ENCODE measurements at places on chromosomes 1 and 21.

GRCh38 chr1:160492617-160493016 is 30.4 kb downstream of the SLAMF6 start:
- no peak for DNase-seq

DNA sequence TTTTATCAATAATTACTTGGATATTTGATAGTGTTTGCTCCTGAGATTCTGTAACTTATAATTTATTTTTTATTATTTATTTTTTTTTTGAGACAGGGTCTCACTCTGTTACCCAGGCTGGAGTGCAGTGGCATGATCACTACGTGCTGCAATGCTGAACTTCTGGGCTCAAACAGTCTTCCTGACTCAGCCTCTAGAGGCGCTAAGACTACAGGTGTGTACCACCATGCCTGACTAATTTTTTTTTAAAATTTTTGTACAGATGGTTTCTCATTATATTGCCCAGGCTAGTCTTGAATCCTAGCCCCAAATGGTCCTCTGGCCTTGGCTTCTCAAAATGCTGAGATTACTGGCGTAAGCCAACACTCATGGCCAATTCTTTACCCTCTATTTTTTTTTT is 845.5 kb upstream of the ADGRL4 start:
- no peak for DNase-seq

- DNase-seq, result no peak
These were observed 83.0 kb upstream of the ATF3 start for GRCh38 chr1:212525479-212526110.

DNA sequence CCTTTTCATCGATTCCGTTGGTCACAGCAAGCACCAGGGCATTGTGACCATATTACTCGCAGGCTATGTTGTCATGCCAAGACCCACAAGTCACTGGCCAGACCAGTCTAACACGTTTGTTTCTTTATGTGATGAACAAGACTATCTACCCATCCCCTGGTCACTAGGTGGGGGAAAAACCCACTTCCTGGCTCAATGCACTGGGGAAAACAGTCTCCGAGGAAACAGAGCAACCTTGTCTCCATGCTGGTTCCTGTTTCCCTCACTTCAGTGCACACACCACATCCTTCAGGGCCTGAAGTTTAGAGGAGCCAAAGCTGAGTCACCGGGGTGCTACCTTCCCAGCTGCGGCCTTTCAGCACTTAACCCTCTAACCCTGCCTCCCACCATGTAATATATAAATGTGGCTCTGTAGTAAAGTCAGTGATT is 20.9 kb downstream of the ERICH3 start:
- no peak for DNase-seq

DNA sequence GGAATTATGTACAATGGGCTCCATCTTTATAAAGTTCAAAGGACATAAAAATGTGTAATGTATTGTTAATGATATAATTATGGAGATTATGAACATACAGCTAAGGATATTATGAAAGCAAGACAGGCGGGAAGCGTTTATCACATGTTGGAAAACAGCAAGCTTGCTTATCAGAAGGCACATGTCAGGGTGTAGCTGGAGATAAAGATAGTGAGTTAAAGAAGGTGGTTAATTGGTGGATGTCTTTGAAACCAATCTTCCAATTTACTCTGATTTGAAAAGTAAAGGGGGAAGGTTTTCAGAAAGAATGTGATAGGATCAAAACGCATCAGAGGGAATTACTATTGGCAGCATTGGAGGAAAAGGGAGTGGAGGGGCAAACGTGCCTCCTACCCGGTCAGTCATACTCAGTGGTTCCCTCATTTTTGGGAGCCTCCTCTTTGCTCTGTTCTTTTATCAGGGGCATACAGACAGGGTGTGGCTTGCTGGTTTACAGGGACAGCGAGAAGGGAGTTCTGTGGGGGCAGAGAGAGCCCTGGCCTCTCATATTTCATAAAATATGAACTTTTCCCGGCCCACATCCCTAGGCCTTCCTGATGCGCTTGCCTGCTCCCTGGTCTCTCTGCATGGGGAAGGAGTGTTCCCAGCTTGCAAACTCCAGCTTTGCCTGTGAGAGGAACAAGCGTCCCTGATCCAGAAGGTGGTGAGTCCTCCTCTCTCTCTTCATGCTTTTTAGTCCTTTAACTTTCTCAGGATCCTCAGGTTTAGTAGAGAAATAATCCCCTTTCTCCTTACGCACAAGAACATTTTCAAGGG is 8.0 kb upstream of the SVBP start:
- DNase-seq, result no peak

- no peak for DNase-seq
These were observed 20.2 kb upstream of the ZMYM1 start for GRCh38 chr1:35058988-35059387.

- DNase-seq, result no peak
These were observed 4.0 kb downstream of the CASQ2 start for GRCh38 chr1:115764541-115764940.

- DNase-seq, result no peak
These were observed 2.3 kb upstream of the NFASC start for GRCh38 chr1:204868340-204868700.

DNA sequence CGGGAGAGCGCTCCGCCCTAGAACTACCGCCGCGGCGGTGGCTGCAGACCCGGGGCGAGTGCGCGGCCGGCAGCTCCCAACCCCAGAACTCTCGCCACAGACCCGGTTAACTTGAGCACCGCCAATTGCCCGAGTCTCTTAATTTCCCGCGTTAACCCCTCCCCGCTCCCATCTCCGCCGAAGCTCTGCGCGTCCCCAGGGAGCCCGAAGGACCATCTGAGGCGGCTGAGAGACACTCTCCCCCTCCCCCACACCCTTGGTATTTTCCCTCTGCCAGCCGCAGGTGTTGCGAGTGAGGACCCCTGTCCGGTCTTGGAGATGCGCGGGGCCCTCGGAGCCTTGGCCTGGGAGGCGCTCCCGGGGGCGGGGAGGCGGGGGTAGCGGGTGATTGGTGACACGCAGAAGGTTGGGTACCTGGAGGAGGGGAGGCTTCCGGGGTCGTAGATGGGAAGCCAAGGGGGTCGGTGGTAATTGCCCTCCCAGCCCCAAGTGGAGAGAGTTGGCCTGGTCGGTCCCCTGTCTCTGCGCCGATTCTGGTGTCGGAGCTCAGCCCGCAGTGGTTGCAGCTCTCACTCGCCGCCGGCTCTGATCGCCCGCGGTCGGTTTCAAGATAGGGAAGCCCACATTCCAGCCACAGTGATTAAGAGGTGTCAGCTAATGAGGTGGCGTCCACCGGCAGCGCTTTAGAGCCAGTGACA is 858 bp upstream of the SUSD4 start:
- peak; percentile 12 for DNase-seq

DNA sequence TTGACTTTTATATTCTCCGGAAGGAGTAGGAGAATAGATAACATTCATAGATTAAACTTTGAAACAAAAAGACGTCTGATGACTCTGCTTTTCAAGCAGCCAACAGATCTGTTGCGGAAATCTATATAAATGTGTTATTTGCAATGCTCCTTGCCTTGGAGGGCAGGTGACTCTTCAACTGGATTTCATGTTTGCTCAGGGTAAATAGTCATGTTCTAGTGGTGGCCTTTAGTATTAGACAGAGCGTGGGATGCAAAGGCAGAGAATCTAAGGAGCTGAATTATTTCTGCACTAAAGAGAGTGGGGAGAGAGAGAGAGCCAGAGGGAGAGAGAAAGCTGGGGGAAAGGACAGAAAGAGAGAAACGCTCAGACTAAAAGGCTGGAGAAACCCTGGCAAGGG is 454.3 kb downstream of the AJAP1 start:
- no peak for DNase-seq

Data from stimulated activated CD4-positive, alpha-beta T cell treated with anti-CD3 and anti-CD28 coated beads, Interleukin-4, amount 100 ng/mL, for 1 hour (primary cell).